Fibroblast of lung (primary cell): ENCODE measurements at places on chromosomes 6 and 20.

GRCh38 chr6:26159357-26160273, 72.4 kb downstream of the HFE start:
- peak; percentile 32 for DNase-seq

GRCh38 chr20:20480126-20480525, 112.2 kb downstream of the INSM1 start:
- DNase-seq, result no peak

GRCh38 chr20:62560162-62560561, 82.1 kb upstream of the SLCO4A1 start:
- no peak for DNase-seq

DNA sequence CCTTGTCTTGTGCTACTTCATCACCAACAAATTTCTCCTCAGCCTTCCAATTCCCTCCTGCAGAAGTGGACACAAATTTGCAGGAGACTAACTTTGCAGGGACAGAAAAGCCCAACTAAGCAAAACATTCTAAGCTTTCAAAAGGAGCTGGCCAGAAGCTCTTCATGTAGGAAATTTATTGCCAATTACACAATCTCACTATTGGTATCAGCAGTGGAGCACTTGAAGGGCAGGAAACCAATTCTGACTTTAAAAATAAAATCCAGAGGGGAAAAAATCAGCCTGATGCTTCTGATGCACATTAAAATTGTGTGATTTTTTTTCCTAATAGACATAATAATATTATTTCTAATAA, 193.3 kb downstream of the LY86 start:
- DNase-seq, result peak; percentile 43

GRCh38 chr6:8157839-8158238, 55.5 kb upstream of the EEF1E1 start:
- DNase-seq, result no peak

DNA sequence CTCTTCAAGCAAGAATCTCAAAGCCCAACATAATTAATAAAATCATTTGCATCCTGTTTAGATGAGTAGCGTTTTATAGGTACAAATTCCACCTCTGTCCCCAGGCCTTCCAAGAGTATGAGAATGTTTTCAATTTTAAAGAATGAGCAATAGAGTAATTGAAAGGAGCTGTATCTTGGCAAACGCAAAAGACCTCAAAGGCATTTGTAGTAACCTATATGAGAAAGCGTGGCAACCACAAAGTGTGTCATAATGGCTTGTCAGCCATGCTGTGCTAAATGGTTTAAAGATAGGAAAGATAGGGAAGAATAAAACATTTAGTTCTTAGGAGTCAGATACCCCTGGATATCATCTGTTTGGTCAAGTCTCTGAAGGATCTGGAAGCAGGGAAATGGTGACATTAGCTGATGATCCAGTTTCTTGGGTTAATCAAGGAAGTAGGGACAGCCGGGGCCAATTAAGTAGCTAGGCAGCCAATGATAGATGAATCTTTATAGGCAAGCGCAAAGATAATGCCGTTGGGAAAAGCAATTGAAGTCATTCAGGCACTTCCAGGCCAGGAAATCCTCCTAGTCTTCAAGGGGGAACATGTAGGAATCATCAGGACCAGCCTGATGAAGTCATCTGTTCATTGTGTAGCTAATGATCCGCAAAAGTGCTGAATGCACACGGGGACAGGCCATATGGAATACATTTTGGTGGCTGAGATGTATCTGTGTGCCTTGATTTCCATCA, 71.5 kb upstream of the ISM1 start:
- no peak for DNase-seq

GRCh38 chr20:43507150-43508080, at the start of gene L3MBTL1:
L3MBTL1 (plus strand) TSS chr20:43507697; CDS start chr20:43513504, 5,807 bp downstream.
- DNase-seq, result peak; percentile 27

DNA sequence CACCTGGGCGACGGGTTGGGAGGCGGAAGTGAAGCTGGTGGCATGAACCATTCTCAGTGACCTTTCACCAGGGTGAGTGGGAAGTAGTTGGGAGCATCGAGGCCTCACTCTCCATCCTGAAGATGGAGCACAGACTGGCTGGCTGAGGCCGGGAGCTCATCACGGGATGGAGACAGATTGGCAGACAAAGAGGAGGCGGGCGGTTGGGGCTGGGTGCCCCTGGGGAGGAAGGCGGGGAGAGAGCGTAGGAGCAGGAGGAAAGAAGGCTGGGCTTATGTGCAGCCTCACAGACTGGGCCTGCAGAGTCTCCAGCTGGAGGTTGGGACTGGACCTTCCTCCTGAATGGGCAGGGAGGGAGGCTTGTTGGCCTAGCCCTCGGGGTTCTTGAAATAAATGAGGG, 44.2 kb upstream of the SCRT2 start:
- DNase-seq, result no peak

DNA sequence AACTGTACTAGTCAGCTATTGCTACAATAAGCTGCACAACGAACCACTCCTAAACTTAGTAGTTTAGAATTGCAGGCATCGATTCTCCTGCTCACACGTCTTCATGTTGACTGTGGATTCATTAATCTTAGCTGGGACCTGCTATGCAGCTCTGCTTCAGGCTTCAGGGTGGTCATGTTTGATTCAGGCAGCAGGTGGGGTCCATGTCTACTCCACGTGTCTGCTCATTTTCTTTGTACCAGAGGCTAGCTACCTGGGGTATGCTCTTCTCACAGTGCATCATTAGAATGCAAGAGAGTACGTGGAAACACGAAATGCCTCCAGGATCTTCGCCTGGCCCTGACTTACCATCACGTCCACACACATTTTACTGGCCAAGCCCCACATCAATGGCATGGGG, 64.5 kb upstream of the RIN2 start:
- DNase-seq, result no peak

GRCh38 chr20:33320006-33320405, 37.0 kb downstream of the BPIFB1 start:
- no peak for DNase-seq

GRCh38 chr20:40331807-40332560, 357.1 kb downstream of the MAFB start:
- DNase-seq, result no peak

GRCh38 chr20:60877071-60877857, 374.8 kb upstream of the CDH4 start:
- DNase-seq, result no peak

DNA sequence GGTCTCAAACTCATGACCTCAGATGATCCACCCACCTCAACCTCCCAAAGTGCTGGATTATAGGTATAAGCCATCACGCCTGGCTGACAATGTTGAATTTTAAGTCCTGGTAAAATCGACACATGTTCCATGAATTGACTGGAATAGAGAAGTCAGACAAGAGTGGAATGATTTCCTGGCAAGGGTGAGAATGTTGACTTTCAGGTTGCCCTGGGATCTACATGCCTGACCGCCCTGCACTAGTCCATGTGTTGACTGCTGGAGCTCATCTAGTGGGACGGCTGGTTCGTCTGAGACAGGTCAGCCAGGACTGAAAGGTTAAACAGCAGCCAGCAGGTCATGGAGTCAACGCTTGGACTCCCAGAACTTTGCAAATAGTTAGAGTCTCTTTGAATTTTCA, 88.8 kb downstream of the SASH1 start:
- DNase-seq, result no peak

DNA sequence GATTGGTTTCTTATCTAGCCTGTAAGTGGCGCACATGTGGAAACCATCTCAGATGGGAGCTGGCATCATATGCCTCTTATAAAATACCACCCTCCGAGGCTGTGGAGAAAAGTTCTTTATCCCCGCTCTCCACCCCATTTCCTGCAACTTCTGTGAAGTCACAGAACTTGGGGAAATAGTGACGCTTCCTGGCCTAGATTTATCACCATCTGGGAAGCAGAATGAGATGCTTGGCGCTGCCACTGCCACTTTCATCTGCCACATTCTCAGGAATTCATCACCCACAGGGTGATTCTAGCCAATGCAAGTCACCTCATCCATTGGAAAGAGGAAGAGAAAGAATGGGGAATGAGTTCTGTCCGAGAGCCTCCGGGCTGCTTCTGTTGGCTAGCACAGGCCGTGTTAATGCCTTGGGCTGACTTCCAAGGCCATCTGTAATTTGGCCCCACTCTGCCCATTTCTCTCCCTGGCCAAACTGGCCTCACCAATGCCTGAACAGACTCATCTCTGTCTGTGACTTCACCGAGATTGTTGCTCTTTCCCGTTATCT, 148.8 kb upstream of the SOX4 start:
- no peak for DNase-seq

DNA sequence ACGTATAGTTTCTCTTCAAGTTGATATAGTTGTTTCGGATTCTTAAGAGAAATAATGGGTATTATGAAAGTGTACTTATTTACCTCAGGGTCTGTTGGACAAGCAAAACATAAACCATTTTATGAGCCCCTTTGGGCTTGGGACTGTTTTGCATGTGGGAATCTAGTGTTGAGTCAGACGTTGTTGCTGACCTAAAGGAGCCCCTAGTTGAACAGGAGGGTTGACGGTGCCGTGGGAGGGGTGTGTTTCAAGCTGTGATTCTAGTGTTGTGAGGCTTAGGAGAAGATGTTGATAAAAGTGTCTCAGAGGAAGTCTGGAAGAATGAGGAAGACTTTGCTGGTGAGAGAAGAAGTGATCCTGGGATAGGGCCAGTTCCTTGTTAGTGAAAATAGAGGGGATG, 140.0 kb downstream of the ARID1B start:
- no peak for DNase-seq

DNA sequence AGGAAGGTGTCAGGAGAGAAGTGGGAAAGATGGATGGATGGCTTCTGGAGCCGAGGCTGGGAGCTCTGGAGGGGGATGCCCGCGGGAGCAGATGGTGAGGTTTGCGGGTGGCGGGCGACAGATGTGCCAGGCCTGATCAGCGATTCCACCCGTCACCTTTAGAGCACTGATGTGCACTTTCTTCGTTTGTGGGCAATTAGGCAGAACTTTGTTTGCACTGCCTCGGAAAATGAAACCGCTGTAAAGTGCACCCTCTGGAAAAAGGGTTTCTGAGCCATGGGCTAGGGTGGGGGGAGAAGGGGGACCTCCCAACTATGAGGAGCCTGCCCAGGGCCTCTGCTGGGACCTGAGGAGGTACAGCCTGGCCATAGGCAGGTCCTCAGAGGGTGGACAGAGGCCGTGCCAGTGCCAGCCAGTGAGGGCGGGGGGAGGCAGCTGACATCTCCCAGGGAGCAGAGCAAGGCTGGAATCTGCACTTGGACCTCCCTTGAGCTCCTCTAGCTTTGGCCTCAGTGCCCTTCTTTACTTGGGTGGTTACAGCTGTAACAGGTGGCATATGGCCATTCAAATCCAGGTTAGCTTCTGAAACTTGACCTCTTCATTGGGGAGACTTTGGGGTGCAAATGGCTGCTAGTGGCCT, 58.7 kb downstream of the CD40 start:
- DNase-seq, result no peak

- peak; percentile 74 for DNase-seq
These were observed 230.2 kb upstream of the PLN start for GRCh38 chr6:118317581-118318563.

DNA sequence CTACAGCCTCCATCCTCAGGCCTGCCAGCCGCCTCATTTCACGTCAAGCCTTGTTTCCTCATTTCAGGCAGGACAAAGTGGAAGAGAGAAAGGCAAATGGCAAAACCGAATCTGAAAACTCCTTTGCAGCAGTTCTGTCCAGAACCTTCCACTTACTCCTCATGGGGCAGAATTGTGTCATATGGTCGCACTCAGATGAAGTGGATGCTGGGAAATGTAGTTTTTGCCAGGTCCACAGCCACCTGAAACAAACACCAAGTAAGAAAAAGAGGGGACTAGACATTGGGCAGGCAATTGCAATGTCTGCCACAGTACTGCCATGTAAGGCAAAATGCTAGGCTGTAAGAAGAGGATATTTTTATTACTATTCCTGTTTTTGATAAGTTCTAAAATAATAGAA, 44.9 kb downstream of the ISM1 start:
- DNase-seq, result no peak

GRCh38 chr6:150069706-150070105, 785 bp upstream of the ULBP3 start:
- DNase-seq, result peak; percentile 21

DNA sequence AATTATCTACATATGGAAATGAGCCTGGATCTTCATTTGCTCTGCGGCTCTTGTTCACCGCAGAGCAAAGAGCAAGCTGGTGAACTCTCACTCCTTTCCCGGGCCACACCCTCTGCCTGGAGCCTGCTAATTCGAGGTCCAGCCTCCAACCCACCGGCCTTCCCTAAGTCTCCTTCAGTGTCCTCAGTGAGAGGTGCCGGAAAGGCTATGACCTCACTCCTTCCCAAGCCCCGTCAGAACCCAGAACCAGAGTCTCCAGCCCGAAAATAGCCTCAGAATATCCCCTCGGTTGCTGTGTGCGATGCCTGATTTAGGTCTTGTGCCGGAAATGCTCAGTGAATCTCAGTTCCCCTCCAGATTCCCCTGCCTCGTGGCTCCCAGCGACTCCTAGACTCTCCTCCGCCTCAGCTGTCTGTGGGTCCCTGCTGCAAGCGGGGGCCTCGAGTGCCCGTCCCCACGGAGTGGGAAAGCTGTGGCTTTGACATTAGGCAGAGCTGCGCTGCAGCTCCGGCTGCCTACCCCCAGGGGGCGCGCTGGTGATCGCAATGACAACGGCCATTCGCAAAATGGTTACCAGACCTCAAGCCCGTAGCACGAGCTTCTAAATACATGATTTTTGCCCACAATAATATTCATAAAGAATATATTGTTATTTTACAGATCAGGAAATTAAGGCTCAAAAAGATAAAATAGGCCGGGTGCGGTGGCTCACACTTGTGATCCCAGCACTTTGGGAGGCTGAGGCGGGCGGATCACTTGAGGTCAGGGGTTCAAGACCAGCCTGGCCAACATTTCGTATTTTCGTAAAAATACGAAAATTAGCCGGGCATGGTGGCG, 4.1 kb upstream of the BNIP5 start:
- DNase-seq, result peak; percentile 56
